ENCODE measurements at places on chromosomes 1 and 21.

DNA sequence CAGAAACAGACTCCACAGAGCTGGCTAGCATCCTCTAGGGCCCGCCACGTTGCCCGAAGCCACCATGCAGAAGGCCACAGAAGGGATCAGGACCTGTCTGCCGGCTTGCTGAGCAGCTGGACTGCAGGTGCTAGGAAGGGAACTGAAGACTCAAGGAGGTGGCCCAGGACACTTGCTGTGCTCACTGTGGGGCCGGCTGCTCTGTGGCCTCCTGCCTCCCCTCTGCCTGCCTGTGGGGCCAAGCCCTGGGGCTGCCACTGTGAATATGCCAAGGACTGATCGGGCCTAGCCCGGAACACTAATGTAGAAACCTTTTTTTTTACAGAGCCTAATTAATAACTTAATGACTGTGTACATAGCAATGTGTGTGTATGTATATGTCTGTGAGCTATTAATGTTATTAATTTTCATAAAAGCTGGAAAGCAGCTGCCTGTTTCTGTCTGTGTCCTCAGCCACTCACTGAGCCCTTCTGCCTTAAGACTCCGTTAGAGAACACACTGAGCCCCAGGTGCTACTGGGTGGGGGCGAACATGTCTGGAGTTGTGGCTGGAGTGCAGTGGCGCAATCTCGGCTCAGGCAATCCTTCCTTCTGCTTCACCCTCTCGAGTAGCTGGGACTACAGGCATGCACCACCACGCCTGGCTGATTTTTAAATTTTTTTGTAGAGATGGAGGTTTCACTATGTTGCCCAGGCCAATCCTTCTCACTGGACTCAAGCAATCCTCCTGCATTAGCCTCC lies 14.8 kb downstream of the MFSD2A start:
- no peak for DNase-seq

GRCh38 chr1:12617901-12618660 lies at the start of gene DHRS3:
Gene DHRS3 (minus strand): TSS chr1:12618210. CDS start chr1:12617348, 862 bp downstream.
- peak; percentile 12 for DNase-seq

GRCh38 chr1:226882187-226882586 lies 11.8 kb downstream of the PSEN2 start:
- no peak for DNase-seq

GRCh38 chr1:151970128-151970527 lies 23.5 kb downstream of the S100A10 start:
- DNase-seq: no peak

- no peak for DNase-seq
These were observed 55.6 kb downstream of the AHDC1 start for GRCh38 chr1:27548136-27548853.

GRCh38 chr1:7705048-7705907 lies 65.8 kb upstream of the VAMP3 start:
- DNase-seq: peak; percentile 83

GRCh38 chr1:185520188-185520920 lies 203.3 kb upstream of the IVNS1ABP start:
- no peak for DNase-seq

GRCh38 chr21:41768437-41769042 lies 1.7 kb upstream of the RIPK4 start:
- DNase-seq: no peak

- DNase-seq: no peak
These were observed 9.4 kb upstream of the SLC25A24 start for GRCh38 chr1:108209456-108210108.
